Activated CD4-positive, alpha-beta T cell treated with anti-CD3 and anti-CD28 coated beads for 24 hours (primary cell): ENCODE measurements at places on chromosomes 7 and 10.

- DNase-seq = no peak
Measured at GRCh38 chr10:26746061-26746460, 48.6 kb downstream of the PDSS1 start.

DNA sequence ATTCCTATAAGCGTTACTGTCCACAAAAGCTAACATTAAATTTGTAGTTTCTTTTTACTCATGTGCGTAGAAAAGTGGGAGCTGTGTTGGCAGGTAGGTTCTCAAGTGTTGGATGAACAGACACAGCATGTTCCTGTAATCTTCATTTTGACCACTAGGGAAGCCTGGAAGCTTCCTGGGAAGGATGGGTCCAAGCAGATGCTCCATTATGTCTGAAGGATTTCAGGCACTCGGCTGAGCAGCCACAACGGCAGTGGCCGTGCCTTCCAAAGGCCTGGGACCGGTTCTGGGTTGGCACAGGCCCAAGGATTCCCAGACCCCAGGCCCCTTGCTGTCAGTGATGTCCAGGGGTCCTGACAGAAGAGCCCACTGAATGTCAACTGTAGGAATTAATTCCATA is 386.3 kb downstream of the TNS3 start:
- DNase-seq = no peak

DNA sequence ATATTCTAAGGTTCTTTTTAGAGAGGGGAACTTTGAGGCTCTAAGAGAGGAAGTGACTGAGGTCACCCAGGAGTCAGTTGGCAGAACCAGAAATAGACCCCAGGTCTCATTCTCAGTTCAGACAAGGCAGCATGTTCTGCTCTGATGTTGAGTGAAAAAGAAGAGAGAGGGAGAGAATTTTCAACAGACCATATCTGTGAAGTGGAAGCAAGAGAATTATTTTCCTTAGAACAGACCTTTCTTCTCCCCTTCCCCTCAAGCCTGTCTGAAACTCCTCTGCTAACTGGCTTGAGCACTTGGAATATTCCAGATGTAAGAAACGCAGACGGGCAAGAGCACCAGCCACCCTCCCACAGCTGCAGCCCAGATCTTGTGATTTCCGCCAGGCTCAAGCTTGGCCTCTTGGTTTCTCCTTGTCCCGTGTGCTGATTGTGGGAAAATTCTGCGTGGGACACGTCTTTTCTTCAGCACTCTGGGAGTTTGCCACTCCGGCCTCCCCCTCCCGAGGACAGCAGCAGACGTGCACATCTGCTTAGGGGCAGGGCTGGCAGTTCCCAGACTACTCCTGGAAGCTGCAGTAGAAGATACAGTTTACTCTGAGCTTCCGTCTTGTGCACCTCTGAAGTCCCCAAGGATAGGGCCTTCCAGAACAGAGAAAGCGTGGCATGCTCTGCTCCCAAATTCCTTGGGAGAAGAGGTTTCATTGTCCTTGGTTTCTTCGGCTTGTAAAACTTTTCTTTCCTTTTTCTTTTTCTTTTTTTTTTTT is 22.7 kb upstream of the IKZF1 start:
- DNase-seq = no peak

- DNase-seq = no peak
Measured at GRCh38 chr7:151891182-151891581, 14.3 kb upstream of the PRKAG2 start.

DNA sequence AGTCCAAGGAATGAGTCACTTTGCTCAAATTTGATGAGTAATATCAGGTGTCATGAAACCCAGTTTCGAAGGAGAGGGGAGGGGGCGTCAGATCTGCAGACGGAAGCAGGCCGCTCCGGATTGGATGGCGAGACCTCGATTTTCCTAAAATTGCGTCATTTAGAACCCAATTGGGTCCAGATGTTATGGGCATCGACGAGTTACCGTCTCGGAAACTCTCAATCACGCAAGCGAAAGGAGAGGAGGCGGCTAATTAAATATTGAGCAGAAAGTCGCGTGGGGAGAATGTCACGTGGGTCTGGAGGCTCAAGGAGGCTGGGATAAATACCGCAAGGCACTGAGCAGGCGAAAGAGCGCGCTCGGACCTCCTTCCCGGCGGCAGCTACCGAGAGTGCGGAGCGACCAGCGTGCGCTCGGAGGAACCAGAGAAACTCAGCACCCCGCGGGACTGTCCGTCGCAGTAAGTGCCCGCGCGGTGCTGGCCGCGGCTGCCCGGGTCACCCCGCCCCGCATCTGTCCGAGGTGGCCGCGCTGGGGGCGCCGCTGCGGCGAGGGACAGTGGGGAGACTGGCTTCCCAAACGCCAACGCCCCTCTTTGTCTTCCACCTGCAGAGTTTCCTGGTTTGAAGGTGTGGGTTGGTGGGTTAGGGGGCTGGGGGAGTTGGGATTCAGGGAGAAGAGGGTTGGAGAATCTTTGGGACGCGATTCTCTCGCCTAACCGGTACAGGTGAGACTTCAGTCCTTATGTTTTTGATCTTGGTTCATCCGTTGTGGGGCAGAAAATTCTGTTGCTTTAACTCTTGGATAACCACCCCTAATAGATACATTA is at the start of gene TAC1:
Gene TAC1, plus strand, starts transcription at position 351 of the 829 bp plus-strand sequence. CDS start 527 bp downstream, outside the sequence.
- no peak for DNase-seq

DNA sequence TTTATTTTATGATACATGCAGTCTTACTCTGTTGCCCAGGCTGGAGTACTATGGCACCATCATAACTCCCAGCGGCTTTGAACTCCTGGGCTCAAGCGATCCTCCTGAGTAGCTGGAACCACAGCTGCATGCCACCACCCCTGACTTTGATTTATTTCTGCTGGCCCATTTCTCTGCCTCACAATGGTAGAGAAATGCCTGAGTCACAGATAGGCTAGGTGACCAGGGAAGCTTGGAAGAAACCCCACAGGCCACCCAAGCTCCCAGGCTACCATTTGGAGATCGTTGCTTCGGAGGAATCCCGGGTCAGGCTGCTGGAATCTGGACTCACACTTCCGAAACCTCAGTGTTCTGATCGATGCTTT is 17.4 kb upstream of the BAIAP2L1 start:
- no peak for DNase-seq

GRCh38 chr10:110643035-110643652 is 992 bp upstream of the RBM20 start:
- DNase-seq = no peak

GRCh38 chr10:124053971-124054370 is 39.4 kb downstream of the CHST15 start:
- no peak for DNase-seq

DNA sequence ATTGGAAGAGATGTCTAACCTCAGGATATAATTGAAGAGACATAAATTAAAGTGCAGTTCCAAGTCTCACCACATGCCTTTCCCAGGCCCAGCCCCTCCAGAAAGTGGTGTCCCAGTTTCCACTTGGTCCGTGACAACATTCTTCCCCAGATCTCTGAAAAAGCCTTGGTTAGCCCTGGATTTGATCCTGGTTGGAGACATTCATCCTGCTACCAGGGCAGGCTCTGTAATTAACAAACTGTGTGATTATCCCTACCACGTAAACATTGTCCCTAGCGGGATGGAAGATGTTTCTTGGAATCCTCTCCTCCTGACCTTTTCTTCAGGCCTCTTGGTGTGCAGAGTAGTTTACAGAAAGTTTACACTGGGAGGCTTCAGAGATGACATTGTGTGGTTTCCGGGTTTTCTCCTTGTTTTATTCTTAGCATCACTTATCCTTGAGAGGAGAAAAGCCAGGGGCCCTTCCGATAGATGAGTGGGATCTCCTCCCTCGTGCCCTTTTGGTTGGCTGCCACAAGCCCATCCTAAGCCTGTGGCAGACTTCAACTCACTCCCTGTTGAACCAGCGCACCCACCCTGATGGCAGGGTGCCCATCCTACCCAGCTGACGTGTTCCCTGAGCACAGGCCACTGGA is 83.8 kb downstream of the COL13A1 start:
- DNase-seq = no peak

GRCh38 chr10:78684947-78685346 is 383.8 kb upstream of the ZMIZ1 start:
- DNase-seq = no peak

- DNase-seq = no peak
Measured at GRCh38 chr10:48945441-48946130, 5.9 kb upstream of the LRRC18 start.

DNA sequence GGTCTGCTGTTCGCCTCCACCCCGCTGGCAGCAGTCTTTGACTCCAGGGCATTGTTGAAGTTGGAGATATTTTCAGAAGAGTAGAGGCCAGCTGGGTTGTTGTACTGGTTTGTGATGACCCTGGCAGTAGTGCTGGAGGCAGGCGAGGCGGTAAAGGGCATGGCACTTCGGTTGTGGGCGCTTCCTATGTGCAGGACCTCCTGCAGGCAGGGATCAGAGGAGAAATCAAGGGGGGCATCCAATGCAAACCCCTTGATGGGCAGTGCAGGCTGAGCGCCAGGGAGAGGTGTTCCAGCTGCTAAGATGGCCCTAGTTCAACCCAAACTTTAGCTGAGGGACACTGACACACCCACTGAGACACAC is 27.0 kb downstream of the PDLIM1 start:
- no peak for DNase-seq

GRCh38 chr10:99849536-99849935 is 67.1 kb downstream of the ABCC2 start:
- no peak for DNase-seq

GRCh38 chr7:14606101-14606500 is 296.4 kb downstream of the DGKB start:
- DNase-seq = no peak
